ENCODE measurements at places on chromosomes 7 and 10. TPM values are rescaled to one million over a fixed set of nuclear protein-coding genes. Genes with fewer than 3 reads are reported as not detected.

GRCh38 chr7:50554431-50555322 lies 10.5 kb downstream of the DDC start:
- DNase-seq = no peak

SYPL1 gene
- polyA plus RNA-seq = 67.5 TPM

FKBP6 gene
- not detected for polyA plus RNA-seq

- DNase-seq = no peak
Measured at GRCh38 chr7:41796331-41796730, 93.4 kb upstream of the INHBA start.

GRCh38 chr7:51973071-51973470 lies 656.5 kb upstream of the COBL start:
- no peak for DNase-seq

DNA sequence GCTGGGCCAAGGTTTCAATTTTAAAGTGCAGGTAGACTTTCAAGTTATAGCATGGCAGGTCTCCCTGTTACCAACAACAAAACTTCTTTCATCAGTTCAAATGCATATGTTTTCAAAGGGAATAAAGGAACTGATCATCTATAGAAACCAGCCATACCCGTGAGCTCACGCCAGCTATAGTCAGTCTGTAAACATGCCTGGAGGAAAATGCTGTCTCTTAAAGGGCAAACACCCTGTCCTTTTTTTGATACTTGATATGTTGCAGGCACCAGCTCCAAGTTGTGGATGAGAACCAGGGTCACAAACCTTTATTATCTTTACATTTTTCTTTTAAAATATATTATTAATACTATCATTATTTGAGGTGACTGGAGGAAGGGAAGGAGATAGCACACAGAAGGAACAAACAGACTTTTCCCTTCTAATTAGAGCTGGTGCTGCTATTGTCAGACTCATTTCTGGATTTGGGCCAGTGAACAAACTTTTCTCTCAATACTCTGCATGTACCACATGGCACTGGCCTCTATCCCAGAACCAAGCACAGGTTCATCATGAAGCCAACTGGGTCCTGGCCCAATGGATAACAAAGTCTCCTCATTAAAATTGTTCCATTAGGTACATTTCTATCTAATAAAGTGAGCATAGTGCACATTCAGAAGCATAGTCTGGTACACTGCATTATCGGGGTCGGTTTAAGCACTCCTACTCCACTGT lies 1102.4 kb downstream of the SORCS3 start:
- no peak for DNase-seq

DNA sequence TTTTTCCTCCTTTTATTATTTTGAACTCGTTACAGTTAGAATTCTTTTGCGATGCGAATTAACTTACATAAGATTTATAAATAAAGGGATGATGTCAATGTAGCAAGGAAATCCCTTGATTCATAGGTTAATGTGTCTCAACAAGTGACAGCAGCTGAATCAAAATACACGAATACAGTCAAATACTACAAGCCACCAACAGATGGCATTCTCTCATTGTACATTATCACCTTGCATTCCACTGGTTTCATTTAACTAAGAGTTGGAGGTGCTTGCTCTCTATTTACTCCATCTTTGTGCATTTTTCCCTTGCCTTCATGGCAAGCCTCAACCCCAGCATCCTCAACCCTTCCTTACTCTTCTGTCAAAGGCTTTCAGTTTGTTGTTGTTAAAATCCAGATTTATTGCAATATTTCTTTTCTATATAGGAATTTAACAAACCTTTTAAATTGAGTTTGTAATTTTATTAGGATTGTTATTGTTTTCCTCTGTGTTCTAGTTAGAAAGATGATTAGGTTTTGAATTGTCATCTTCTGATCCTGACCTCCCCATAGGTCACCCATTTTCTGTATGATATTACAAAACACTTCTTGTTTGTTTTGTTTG lies 78.3 kb downstream of the SLC25A40 start:
- DNase-seq = no peak

CYP26C1 gene
- polyA plus RNA-seq = not detected

DNA sequence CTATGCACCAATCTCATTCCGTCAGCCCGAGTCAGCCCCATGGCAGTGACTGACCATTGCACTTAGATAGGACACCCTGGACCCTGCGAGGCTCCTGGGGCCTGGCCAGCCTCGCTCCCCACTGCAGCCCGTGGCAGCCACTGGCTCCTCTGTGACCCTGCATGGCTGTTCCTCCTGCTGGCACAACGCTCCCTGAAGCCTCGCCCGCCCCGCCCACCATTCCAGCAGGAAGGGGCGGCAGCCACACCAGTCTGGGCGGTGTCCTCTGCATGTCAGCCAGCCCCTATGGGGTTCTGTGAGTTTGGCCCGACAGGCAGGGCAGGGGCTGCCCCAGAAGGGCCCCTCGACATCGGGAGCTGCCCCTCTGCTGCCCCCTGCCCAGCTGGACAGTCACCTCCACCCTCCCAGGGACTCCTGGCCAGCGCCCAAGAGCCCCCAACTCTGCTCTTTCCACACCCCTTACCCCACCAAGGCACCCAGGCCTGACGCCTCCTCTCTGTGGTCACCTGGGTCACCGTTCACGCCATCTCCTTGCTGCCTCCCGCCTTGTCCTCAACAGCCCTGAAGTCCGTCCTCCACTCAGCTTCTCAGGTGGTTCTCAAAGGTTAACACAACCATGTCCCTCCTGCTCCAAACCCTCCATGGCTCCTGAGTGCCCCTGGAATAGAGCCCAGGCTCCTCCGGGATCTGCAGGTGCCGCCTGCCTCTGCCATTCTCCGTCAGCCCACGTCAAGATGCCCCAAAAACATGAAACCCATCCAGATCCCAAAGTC lies 103.5 kb downstream of the MICALL2 start:
- no peak for DNase-seq

DNA sequence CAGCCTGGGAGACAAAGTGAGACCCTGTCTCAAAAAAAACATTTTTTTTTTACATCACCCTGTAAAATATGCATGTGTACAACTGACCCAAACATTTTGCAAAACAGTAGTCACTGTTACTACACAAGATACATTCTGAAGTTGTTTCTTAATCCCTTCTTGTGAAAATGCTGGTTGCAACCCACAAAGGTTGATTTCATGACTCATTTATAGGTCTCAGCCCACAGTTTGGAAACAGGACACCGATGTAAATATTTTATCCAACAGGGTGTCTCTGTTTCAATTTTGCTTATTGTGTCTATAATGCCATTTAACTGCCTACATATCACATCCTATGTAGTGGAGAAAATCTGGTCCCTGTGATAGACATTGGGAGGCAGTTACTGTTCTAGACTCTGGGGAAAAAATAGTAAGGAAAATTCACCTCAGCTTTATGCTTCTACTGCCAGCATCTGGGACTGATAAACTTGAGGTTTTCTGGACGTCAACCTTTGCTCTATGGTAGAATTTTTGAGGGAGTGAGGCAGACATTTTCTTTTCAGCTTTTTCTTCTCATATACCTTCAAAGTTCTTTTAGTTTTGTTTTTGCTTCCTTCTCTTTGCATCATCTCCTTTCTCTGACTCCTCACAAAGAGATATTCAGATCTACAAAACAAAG lies 1.6 kb upstream of the RAB19 start:
- no peak for DNase-seq

HTR5A gene
- polyA plus RNA-seq = not detected

DNA sequence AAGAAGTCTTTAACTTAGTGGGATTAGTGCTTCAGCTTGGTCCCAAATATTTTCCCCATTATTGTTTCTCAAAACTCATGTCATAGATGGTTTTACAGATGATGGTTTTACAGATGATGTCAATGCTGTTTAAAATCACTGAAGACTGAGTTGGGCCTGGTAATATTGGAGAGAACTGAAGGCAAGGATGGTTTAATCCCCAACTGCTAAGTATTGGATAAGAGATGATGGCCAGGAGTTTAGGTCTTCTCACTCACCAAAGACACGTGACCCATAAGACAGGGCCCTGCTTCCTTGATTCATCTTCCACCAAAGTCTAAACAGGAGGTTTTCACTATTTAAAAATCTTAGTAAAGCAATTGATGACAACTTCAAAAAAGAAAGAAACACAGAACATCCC lies 56.3 kb downstream of the VWA2 start:
- DNase-seq = no peak

PMS2 gene
- polyA plus RNA-seq = 10.0 TPM

XRCC2 gene
- 0.39 TPM for polyA plus RNA-seq

GRCh38 chr10:29685506-29685905 lies 50.7 kb upstream of the SVIL start:
- no peak for DNase-seq

WDR86 gene
- polyA plus RNA-seq = 0.81 TPM

SEMA3A gene
- 0.28 TPM for polyA plus RNA-seq

DNA sequence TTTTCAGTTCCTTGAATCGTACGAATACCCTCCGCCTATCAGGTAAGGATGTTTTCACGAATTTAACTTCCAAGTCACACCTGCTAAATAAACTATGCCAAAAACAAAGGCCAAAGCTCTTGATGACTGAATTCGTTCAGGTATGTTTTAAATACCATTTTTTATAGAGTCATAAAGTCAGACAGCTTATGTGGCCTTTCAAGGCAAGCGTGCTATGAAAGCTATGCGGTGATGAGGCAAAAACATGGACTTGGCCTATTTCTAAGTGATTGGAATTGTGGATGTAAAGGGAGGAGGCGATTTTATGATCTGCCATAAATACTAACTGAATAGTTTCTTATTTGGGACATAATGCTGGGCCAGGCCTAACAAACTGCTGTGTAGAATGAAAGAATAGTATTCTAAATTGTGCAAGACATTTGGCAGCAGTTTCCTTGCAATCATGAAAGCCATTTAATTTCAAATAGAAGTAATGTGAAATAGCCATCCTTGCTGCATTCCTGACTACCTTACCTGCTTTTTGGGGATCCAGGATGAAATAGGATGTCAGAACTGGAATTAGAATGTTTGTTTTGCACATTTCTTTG lies 14.0 kb downstream of the SLC39A12 start:
- DNase-seq = no peak

- DNase-seq = peak; percentile 40
Measured at GRCh38 chr7:114865564-114865963, 56.3 kb upstream of the MDFIC start.

DNA sequence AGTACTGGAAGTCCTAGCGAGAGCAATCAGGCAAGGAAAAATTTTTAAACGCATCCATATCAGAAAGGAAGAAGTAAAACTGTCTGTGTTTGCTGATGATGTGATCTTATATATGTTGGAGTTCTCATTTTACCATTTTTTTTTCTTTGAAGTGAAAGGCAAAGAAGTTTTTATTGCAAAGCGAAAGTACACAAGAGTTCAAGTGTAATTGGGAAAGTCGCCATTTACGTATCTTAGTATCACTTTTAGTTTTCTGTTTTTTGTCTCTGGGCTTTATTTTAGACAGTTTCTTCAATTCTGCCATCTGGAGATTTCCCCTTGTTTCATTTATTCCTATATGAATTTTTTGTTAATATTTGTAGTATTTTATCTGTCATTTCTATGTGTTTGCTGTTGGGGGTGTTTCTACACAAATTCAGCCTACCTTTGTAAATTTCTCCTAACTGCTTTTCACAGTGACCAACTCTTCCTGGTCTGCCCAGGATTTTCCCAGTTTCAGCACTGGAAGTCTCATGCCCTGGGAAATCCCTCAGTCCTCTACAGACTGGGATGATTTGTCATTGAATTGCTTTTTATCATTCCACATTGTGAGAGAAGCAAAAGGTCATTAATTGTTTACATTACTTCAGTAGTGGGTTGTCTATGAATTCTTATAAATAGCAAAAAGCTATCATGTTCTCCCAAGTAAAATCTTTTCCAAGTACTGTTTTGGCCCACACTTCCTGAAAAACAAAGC lies 23.2 kb downstream of the BET1 start:
- DNase-seq = no peak

- DNase-seq = no peak
Measured at GRCh38 chr10:99236627-99237309, 1.1 kb upstream of the HPSE2 start.

- DNase-seq = no peak
Measured at GRCh38 chr7:70135656-70136055, 537.4 kb downstream of the AUTS2 start.

- no peak for DNase-seq
Measured at GRCh38 chr7:148234715-148235114, 355.9 kb upstream of the C7orf33 start.

- no peak for DNase-seq
Measured at GRCh38 chr7:55104123-55104522, 85.3 kb downstream of the EGFR start.

DNA sequence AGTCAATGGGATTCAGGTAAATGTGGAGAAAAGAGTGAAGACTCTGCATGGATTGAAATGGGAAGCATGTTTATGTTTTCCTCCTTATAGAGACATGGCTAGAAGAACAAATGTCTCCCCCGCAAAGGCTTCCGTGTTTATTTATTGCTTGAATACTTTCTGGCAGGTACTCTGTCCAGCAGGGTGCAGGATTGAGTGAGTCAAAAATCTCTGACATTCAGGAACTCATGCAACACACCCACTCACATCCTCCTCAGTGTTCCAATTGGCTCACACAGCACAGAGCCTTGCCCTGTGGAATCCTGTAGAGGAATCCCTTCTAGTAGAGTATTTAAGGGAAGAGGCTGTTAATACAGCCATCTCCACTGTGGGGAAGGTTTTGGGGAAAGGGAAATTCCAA lies 290.3 kb upstream of the VWC2 start:
- no peak for DNase-seq

DNA sequence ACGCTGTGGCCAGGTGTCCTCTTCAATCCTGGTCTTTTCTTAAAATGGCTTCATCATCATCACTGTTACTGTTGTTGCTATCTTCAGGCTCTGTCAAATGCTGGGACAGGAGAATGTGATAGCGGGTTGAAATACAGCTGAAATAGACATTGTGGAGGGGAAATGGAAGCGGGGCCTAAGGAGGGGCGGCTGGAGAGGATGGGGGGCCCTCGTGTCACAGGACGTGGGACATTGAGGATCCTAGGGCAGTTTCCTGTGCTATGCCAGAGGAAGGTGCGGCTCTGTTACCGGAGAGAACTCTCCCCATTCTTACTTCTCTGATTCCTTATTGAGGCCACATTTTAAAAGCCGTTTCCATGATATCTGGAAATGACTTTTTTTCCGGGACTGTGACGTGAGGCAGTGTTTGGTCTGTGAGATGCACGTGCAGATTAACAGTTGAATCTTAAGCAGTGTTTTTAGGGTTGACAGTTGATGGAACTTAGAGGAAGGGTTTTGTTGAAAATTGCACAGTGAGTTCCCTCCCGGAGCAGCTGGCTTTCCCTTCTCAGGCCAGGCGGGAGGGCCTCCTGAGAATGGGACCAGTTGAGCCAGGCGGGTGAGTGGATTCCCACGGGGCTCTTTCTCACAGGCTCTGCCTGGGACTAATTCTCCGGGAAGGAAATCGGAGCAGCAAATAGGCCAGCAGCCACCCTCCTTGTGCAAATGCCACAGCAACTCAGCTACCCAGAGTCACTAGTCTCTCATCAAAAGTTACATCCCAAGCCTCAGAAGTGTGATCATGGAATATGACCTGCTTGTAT lies 125.2 kb downstream of the TACC2 start:
- DNase-seq = no peak
